Midbrain (tissue), 1 donor: ENCODE measurements at places on chromosomes 13 and 19.

GRCh38 chr19:28170066-28170465, 1042.9 kb downstream of the UQCRFS1 start:
- DNase-seq: no peak

GRCh38 chr13:72457151-72457550, 270.3 kb downstream of the MZT1 start:
- no peak for DNase-seq

DNA sequence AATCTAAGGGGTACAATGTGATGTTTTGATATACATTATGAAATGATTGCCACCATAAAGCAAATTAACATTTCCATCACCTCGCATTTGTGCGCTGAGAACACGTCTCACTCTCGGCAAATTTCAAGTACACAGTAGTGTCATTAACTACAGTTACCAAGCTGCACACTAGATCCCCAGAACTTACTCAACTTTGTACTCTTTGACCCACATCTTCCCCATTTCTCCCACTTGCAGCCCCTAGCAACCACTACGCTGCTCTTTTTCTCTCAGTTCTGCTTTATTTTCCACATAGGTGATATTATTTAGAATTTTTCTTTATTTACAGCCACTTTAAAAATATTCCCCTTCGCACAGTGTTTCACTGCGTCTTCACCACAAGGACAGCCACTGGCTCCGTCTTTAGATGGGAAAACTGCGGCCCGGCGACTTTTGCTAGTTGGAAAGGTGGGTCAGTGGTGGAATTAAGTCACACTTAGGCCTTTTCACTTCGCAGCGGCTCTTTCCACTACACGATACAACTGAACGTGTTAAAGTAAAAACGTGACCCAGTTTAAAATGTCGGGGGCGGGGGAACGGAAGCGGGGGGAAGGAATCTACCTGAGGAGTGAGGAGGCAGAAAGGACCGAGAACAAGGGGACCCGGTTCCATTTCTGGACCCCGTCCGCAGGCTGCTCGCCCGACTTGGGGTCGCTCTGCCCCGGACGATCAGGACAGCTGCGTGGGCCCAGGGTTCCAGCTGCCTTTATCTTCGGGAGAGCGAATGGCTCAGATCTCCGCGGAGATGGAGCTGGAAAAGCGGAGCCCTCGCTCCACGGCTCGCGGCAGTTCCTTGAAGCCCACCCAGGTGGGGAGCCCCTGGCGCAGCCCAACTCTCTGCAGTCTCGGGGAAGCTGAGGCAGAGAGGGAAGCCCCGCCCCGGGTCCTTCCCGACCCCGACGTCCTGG, 486.1 kb downstream of the UQCRFS1 start:
- no peak for DNase-seq

- DNase-seq: no peak
Observed at GRCh38 chr13:76619631-76620030, 266.6 kb downstream of the KCTD12 start.

GRCh38 chr19:2699413-2700140, 2.9 kb downstream of the GNG7 start:
- DNase-seq: no peak

- no peak for DNase-seq
Observed at GRCh38 chr19:23917856-23918255, 3.2 kb downstream of the ZNF726 start.

GRCh38 chr19:47507012-47507411, 7.9 kb downstream of the NAPA start:
- peak; percentile 25 for DNase-seq
